ENCODE measurements at places on chromosomes 1 and 21.

- DNase-seq = no peak
These were observed 544.3 kb upstream of the ADAMTS5 start for GRCh38 chr21:27511233-27511632.

DNA sequence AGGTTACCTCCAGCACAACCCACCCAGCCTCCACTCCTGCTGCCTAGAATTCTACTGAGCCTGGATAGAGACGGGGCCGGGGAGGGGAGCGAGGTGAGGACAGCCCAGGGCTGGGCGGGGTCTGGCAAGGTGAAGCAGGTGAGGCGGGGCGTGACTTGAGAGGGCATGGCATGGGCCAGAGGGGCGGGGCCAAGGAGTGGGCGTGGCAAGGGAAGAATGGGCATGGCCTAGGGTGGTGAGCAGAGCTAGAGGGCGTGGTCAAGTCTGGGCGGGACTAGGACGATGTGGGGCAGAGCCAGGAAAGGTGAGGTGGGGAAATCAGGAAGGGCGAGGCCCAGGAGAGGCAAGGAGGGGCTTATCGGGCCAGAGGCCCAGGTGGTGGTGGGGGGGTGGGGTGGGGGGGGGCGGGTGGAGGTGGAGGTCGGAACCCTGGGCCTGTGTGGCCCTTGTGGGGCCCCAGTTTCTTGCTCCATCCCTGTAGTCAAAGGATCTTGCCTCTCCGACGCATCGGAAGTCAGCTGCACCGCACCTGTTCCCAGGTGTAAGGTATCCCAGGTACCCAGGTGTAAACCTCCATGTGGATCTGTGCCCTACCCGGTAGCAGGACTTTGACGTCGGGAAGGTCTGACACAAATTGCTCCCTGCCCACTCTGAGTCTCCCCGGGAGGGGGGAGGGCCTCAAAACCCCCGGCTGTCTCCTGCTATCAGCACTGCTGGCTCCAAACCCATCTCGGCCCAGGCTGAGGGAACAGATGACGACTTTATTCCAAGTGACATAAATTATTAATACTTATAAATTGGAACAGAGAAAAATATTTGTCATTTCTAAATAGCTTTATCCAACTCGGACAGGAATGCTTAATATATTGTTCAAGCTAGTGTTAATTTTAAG, 32.9 kb upstream of the UTS2 start:
- peak; percentile 69 for DNase-seq

DNA sequence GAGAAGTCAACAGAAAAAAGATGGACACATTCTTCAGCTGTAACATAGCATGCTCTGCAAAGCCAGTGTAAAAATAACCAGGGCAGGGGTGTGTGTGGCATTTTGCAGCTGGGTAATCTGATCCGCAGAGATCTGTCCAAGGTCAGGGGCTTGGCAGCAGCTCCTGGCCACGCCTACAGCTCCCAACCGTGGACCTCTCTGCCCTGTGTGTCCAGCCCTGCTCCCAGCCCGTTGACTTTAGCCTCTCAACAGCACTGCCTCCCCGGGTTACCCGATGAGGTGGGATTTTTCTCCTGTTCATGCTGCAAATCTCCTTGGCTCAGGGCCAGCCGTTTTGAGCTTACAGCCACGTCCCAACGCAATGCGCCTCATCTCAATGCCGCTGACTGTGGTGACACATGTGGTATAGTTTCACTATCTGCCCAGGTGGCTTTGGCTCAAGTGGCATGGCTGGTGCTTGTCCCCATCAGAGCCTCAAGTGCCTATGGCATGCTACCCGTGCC, 68.1 kb downstream of the VWA5B1 start:
- peak; percentile 59 for DNase-seq

GRCh38 chr1:46477153-46477929, 12.3 kb upstream of the DMBX1 start:
- DNase-seq = peak; percentile 64

DNA sequence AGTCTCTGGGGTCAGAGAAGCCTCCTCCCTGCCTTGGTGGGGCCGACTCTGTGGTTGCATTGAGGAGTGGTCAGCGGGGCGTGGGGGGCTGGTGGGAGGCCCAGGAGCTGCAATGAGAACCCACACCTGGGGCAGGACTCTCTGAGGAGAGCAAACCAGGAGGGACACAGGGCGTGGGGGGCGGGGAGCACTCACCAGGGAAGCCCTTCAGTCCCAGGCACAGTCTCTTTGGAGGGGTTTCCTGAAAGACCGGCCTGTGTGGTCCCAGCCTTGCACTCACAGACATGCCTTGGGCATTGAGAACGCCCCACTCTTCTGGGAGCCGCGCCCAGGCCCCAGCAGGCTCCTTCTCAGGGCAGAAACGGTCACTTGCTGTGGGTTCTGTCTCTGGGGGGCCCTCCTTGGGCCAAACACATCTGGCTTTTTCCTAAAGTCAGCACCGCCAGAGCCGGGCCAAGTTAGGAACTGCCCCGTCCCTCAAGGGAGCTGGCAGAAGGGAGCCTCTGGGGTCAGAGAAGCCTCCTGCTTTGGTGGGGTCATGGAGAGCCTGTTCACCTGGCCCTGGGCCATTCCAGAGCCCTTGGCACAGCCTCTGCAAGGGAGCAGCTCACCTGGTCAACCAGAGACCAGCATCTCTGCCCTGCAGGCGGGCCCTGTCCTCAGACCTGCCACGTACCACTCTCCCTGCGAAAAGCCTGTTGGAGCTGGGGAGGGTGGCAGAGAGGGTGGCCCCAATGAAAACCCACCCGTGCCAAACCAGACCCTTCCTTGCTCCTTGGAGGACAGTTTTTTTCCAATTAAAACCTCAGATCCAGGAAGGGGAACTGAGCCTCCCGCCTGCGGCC, 59.9 kb upstream of the TTC34 start:
- no peak for DNase-seq

DNA sequence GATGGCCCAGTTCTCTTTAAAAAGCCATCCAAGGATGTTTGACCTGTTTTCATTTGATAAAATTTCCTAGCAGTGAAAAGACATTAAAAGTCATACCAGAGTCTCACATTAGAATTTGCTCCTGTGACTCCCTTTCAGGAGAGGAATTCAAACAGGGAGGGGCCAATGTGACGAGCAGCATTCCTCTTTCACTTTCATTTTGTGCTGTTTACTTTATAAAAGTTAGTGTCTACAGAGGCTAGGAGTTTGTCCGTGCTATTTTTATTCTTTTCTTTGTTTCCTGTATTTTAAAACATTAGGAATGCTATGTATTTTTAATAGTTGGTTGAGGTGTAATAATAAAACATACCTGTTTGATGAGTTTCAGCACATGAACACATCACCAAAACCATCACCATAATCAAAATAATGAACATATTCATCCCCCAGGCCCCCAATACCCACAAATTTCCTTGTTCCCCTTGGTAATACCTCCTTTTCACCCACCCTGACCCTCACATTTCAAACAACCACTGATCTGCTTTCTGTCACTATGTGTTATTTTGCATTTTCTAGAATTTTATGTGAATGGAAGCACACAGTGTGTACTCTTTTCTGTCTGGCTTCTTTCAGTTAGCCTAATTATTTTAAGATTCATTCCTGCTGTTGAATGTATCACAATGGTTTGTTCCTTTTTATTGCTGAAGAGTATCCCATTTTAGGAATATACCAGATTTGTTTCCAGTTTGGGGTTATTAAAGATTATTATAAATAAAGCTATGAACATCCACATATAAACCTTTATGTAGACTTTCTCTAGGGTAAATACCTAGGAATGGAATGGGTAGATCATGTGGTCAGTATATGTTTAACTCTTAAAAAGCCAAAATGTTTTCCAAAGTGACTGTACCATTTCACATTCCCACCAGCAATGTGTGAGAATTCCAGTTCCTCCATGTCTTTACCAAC, 129.5 kb downstream of the TENT5C start:
- no peak for DNase-seq

GRCh38 chr1:221725735-221726672, 15.9 kb downstream of the DUSP10 start:
- DNase-seq = no peak

- DNase-seq = no peak
These were observed 28.6 kb downstream of the PTPRU start for GRCh38 chr1:29264773-29265389.

DNA sequence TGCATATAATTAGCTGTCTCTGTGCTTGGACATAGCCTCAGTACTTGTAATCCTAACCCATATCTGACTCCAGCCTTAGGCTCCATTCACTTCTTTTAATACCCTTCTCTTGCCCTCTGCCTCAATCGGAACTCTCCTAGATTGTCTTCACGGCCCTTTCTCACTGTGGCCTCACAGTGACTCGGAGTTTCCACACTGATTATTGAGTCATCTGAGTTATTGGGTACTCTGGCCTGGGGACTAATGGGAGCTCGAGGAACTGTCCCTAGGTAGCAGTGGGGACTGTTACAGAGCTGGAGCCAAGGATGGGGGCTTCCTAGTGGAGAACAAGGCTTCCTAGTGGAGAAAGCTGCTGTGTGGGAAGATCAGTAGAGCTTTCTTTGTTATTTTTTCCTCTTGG, 17.0 kb downstream of the TRAF5 start:
- no peak for DNase-seq

GRCh38 chr1:207952617-207953542, 42.0 kb upstream of the CD34 start:
- DNase-seq = no peak

DNA sequence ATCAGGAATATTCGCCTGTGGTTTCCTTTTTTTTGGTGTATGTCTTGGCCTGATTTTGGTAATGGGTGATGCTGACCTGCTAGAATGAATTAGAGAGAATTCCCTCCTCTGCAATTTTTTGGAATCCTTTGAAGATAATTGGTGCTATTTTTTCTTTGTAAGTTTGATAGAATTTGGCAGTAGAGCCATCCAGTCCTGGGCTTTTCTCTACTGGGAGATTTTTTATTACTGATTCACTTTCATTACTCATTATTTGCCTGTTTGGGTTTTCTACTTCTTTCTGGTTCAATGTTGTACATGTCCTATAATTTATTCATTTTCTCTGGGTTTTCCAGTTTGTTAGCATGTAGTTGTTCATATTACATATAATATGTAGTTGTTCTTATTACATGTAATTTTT, 48.7 kb downstream of the NTMT2 start:
- no peak for DNase-seq

- DNase-seq = no peak
These were observed 182.3 kb downstream of the BARHL2 start for GRCh38 chr1:90534663-90535295.

GRCh38 chr1:171061425-171062143, 29.1 kb upstream of the FMO3 start:
- no peak for DNase-seq

GRCh38 chr1:167879508-167879907, 34.4 kb downstream of the ADCY10 start:
- DNase-seq = no peak

DNA sequence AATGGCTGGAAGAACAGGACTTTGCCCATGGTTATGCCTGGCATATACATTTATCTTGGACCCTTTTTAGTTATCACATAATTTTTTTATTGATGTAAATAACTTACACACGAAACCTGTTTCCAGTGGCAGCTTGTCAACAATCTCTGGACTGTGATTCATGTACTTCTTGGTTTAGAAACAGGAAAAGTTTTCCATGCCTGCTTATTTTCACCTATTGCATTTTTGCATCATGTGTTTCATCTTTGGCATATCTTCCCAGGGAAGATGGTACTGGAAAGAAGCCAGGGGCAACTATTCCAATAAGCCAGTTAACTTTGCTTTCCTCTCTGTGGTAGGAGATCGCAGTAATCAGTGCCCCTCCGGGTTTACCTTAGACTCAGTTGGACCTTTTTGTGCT, 210.3 kb downstream of the TPR start:
- DNase-seq = no peak

- no peak for DNase-seq
These were observed 222.4 kb upstream of the ESRRG start for GRCh38 chr1:216945538-216946080.

DNA sequence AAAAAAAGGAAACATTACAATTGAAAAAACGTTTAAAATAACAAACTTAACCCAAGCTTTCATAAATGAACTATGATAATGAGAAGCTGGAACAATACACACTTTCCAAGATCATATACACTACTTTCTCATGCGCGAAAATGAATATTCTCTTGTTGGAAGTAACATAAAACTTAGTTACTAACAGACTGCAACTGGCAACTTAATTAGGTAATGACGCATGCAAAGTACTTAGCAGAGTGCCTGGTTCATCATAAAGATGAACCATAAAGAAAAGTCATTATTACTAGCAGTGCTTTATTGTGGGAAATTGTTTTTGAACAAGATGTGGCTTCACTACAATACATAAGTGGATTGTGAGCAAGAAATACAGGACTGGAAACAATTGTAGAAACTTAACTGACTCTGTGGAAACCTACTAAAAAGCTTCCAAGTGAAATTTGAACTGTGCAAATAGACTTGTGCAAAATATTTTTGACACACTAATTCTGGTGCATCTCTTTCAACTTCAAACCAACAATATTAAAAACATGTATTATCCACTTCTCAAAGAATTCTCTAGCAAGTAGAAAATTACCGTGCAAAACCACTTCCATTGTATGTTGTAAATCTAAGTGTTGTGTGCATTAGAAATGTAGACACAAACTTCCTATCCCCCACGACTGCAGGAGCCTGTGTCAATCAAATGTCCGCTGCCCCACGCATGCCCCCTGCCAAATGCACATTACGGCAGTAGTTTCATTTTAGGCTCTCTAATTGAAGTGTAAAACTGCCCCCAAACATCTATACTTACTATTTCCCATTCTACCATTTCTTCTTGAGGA, 2.0 kb downstream of the ARHGAP29 start:
- no peak for DNase-seq

- no peak for DNase-seq
These were observed 131.8 kb upstream of the PKN2 start for GRCh38 chr1:88552226-88552625.

DNA sequence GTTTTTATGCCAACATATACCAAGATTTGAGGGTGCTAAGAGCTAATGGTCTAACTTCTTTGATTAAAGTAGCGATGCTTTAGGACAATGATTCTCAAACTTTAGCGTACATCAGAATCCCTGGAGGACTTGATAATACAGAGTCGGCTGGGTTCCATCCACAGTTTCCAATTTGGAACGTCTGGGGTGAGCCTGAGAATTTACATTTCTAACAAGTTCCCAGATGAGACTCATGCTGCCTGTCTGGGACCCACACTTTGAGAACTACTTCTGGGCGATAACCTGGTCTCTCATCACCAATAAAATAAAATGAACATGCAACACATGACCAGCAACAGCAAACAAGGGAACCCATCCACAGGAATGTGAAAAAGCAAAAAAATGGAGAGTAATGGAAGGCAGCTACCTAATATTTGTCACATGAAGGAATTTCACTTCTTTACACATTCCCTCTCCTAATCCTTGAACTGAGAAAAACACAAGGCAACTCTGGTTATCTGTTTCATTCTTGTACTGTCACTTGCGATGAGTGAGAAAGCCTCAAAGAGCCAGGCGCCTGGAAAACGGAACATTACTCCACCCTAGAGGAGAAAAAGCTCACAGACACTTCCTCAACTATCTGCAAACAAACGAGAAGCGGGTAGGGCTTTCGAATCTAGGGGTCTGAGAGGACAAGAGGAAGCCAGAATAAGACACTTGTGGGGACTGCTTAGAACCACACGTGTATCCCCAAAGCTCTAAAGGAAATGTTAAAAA, 14.0 kb downstream of the HSF2BP start:
- DNase-seq = no peak

GRCh38 chr1:115059316-115059715, 29.7 kb downstream of the TSHB start:
- DNase-seq = no peak
